ENCODE measurements at places on chromosomes 2 and 18. TPM values are rescaled to one million over a fixed set of nuclear protein-coding genes. Genes with fewer than 3 reads are reported as not detected.

DNA sequence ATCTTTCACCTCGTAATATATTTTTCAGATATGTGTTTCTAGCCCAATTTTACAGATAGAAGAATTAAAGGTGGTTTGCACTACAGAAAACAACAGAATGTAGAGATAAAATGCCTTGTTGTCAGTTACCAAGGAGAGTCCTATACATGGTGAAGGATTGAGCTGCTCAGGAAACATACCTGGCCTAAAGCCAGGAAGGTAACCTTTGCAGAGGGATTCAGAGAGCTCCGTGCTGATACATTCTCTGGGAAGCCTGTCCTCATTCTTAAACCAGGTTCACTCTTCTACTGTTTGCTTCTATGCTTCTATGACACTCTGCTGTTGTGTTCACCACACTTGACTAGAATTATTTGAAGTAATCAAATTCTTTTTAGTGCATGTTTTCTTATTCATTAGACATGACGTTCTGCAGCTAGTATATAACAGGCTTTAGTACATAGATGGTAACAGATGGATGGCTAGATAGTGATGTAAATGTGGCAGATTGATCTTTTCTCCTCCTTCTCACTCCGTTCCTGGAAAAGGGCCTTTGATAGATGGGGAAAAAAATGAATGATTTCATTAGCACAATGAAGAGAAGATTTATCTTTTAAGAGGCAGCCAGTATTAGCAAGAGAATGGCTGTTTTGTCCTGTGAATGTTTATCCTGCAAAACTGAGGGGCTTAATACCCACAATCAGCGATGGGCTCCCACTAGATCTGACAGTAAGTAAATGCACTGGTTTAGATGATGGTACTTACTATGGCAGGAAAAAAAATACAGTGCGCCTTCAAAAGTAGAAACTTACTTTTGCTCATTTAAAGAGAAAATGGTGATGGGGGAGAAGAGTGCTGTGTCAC, 589.6 kb upstream of the FAM98A start:
- H3K4me3 ChIP-seq = no peak overlapping the region
- H3K36me3 ChIP-seq = no peaks in the 10 kb centered on the region
- no peaks in the 10 kb centered on the region for H3K27me3 ChIP-seq
- no peaks in the 10 kb centered on the region for H3K4me1 ChIP-seq
- no peak overlapping the region for H3K27ac ChIP-seq

GRCh38 chr2:42163444-42164045, 5.6 kb upstream of the EML4 start:
- H3K4me1 ChIP-seq = peaks cover 13% of the 10 kb centered on the region
- H3K27ac ChIP-seq = no peak overlapping the region
- no peak overlapping the region for H3K4me3 ChIP-seq
- no peak for DNase-seq

DNA sequence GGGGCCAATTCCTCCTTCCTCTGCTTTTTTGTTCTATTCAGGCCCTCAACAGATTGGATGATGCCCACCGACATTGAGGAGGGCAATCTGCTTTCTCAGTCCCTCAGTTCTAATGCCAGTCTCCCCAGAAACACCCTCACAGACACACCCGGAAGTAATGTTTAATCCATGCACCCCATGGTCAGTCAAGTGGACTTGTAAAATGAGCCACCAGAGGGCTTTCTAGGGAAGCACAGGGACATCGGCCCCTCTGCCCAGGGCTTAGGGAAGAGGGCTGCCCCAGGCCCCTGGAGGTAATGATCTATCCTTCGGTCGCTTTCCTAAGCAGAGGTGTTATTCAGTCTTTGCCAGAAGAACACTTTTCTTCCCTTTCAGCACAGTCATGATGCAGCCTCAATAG, 107.4 kb downstream of the PDCL3 start:
- H3K4me1 ChIP-seq = no peaks in the 10 kb centered on the region
- no peak overlapping the region for H3K27ac ChIP-seq

DNA sequence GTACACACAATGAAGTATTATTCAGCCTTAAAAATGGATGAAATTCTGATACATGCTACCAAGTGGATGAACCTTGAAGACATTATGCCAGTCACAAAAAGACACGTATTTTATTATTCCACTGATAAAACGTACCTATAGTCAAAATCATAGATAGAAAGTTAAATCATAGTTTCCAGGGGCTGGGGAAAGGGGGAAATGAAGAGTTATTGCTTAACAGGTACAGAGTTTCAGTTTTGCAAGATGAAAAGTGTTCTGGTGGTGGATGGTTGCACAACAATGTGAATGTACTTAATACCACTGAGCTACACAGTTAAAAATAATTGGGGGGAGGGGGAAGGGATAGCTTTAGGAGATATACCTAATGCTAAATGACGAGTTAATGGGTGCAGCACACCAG, 279.0 kb upstream of the STON1 start:
- H3K27ac ChIP-seq = no peak overlapping the region
- DNase-seq = no peak
- no peaks in the 10 kb centered on the region for H3K4me1 ChIP-seq
- no peaks in the 10 kb centered on the region for H3K27me3 ChIP-seq
- H3K4me3 ChIP-seq = no peak overlapping the region
- H3K36me3 ChIP-seq = no peaks in the 10 kb centered on the region

GRCh38 chr2:234050455-234051135, at the start of gene SPP2:
Gene SPP2 (plus strand): TSS chr2:234050702. CDS start chr2:234050787, 85 bp downstream.
- no peaks in the 10 kb centered on the region for H3K4me1 ChIP-seq
- H3K27me3 ChIP-seq = no peaks in the 10 kb centered on the region
- H3K36me3 ChIP-seq = no peaks in the 10 kb centered on the region
- no peak within 1 kb of the TSS for H3K4me3 ChIP-seq
- no peak within 1 kb of the TSS for H3K27ac ChIP-seq
- DNase-seq = no peak

DNA sequence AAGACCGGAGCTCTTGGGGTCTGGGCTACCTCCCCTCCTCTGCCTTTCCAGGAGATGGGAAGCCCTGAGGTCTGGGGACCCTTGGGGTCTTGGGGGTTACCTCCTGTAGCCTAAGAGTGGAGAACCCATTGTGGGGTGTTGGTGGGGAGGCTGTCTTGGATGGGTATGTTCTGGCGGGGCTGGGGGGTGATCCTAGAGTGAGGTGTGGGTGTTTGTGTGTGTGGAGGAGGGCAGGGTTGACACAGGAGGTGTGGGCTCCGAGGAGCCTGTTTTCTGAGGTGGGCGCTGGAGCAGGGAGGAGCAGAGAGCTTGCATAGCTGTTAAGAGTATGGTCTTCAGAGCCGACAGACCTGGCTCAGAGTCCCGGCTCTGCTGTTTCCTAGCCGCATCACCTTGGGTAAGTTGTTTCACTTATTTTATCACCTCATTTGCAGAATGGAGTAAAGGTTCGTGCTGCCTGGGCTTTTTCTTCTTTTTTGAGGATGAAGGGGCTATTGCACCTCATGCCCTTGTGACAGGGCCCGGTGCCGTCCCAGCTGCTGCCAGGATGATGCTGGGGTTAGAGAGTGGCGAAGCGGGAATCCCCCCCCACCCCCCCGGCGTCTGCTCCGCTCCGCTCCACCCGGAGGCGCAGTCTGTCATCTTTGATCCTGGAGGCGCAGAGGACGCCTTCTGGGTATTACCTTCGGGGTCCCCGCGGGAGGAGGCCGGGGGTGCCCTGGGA, 17.2 kb downstream of the TET3 start:
- no peaks in the 10 kb centered on the region for H3K27me3 ChIP-seq
- H3K4me3 ChIP-seq = peak overlapping the region; percentile 68
- H3K4me1 ChIP-seq = peaks cover 20% of the 10 kb centered on the region
- DNase-seq = no peak
- H3K36me3 ChIP-seq = 0 out of 2 replicates have a peak, but pooled peaks cover 4% of the 10 kb centered on the region

GRCh38 chr2:21267232-21267835, 143.6 kb downstream of the TDRD15 start:
- H3K4me1 ChIP-seq = no peaks in the 10 kb centered on the region
- H3K36me3 ChIP-seq = no peaks in the 10 kb centered on the region
- DNase-seq = no peak
- H3K27ac ChIP-seq = no peak overlapping the region
- no peak overlapping the region for H3K4me3 ChIP-seq
- no peaks in the 10 kb centered on the region for H3K27me3 ChIP-seq

DNA sequence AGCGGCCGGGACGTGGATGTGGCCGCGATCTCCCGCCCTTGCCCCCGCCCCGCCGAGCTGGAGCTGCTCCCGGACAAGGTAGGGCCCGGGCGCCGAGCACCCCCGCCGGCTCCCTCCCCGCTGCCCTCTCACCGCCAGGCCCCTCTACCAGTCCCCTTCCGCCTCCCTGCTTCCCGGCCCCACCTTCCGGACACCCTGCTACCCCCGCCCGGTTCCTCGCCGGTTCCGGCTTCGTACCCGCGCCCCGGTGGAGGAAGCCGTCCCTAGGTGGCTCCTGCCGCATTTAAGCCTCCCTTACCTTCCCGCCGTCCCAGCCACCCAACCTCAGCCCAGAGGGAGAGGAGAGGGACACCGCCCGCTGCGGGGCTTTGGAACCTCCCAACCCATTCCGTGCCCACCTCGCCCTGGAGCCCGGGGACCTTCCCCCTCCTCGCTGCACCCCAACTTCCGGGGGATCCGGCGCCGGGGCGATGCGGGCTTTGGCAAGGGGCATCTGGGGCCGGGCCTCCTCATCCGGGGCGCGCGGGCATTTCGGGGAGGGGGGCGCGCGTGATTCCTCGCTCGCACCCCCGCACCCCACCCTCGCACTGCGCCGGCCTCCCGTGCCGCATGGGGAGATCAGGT, 475 bp downstream of the B3GNT2 start:
- DNase-seq = peak; percentile 85
- peak overlapping the region; percentile 25 for H3K27ac ChIP-seq
- peaks cover 33% of the 10 kb centered on the region for H3K4me1 ChIP-seq
- H3K36me3 ChIP-seq = no peaks in the 10 kb centered on the region
- no peaks in the 10 kb centered on the region for H3K27me3 ChIP-seq

DNA sequence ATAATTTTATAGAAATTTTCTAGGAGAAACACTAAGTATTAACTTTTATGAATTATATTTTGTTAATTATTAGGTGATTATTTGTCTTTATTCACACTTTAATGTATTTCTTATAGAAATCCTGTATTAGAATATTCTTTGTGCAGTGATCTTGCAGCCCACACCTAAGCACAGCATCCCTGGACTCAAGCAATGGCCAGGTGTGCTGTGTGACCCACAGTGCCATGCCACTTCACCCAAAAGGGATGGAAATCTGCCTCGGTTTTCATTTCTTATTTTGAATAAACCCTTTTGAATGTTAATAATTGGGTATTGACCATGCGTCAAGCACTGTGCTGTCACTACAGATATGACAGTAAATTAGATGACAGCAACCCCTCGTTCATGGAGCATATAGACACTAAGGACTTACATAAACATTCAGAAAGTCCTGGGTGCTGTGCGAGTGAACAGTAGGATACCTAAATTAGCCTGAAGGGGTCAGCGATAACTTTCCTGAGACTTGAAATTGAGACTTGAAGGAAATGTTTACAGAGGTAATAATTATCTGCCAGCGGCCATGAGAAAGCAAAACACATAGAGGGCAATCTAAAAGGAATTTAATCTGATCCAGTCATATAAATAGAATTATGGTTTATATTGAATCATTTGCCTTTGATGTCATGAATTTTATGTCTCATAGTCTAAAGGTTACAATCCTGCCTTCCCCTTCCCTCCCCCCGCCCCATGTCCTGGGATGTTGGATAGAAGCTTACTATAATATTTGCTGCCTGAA, 52.7 kb upstream of the CALCRL start:
- no peak overlapping the region for H3K4me3 ChIP-seq
- DNase-seq = no peak
- H3K4me1 ChIP-seq = no peaks in the 10 kb centered on the region
- no peaks in the 10 kb centered on the region for H3K27me3 ChIP-seq
- H3K27ac ChIP-seq = no peak overlapping the region

- H3K27ac ChIP-seq = peak overlapping the region; percentile 31
- H3K4me1 ChIP-seq = peaks cover 9% of the 10 kb centered on the region
- no peaks in the 10 kb centered on the region for H3K36me3 ChIP-seq
- peak; percentile 58 for DNase-seq
Observed at GRCh38 chr2:220167956-220168355, 540.5 kb downstream of the SLC4A3 start.

- H3K4me1 ChIP-seq = no peaks in the 10 kb centered on the region
- H3K36me3 ChIP-seq = no peaks in the 10 kb centered on the region
- no peaks in the 10 kb centered on the region for H3K27me3 ChIP-seq
- no peak overlapping the region for H3K27ac ChIP-seq
Observed at GRCh38 chr18:10142496-10143160, 228.8 kb downstream of the VAPA start.

Gene SIGLEC15
- 1.6 TPM for total RNA-seq

Gene SCYGR2
- not detected for total RNA-seq
